GM13977 (cell line): ENCODE measurements at places on chromosomes 3 and 15.

GRCh38 chr3:113754494-113755159 is 7.8 kb downstream of the ATP6V1A start:
- peak; percentile 23 for DNase-seq

GRCh38 chr3:150242220-150242936 is 165.7 kb upstream of the TSC22D2 start:
- DNase-seq, result no peak

DNA sequence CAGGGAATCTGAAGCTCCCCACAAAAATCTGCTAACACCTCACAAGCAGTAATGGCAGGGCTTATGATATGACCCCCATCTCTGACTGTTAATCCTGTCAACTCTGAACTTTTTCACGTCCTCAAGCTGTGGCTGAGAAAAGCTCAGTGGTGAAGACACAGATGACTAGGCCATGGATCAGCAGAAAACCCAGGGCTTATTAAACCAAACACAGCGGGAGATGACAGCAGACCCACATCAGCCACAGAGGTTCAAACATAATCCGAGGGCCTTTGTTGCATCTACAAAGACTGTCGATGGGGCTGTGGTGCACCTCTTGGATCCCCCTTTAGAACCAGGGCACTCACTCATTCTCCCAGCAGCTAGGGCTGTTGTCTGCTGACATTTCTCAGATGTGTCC is 50.4 kb downstream of the GLB1 start:
- no peak for DNase-seq

DNA sequence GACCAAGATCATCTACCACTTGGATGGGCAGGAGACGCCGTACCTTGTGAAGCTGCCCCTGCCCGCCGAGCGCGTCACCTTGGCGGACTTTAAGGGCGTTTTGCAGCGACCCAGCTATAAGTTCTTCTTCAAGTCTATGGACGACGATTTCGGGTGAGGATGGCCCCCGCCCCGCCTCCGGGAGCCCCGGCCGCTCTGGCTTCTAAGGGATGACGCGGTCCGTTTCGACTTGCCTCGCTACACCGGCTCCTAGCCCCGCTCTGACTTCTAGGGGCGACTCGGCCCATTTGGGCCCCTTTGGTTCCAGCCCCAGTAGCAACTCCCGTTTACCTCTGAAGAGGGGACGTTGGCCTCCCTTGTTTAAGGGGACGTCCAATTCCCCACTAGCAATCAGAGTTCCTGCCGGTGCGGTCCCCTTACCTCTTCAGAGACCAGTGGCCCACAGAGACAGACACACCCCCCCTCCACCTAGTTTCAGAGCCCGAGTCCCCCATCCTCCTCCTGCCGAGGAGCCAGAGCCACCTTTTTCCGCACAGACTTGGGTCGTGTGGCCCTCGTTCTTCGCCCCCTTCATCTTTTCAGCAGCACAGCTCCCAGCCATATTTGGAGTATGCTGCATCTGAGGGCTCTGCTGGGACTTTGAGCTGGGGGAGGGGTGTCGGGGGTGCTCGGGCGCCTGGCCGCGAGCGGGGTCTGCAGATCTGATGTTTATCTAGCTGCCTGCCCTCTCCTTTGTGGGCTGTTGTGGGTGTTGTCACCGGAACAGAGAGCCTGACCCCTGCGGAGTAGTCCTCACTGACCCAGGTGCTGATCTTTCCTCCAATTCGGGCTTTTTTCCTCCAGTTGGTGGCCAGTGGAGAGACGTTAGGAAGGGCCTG is 706 bp downstream of the DVL3 start:
- peak; percentile 65 for DNase-seq

GRCh38 chr3:69888943-69889315 is 110.6 kb upstream of the SAMMSON start:
- DNase-seq, result no peak

DNA sequence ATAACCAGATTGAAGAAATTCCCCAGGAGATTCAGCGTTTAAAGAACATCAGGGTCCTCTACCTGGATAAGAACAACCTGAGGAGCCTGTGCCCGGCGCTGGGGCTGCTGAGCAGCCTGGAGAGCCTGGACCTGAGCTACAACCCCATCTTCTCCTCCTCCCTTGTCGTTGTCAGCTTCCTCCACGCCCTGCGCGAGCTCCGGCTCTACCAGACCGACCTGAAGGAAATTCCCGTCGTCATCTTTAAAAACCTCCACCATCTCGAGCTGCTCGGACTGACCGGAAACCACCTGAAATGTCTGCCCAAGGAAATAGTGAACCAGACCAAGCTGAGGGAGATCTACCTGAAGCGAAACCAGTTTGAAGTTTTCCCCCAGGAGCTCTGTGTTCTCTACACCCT is 9.4 kb upstream of the LRRC34 start:
- DNase-seq, result no peak

DNA sequence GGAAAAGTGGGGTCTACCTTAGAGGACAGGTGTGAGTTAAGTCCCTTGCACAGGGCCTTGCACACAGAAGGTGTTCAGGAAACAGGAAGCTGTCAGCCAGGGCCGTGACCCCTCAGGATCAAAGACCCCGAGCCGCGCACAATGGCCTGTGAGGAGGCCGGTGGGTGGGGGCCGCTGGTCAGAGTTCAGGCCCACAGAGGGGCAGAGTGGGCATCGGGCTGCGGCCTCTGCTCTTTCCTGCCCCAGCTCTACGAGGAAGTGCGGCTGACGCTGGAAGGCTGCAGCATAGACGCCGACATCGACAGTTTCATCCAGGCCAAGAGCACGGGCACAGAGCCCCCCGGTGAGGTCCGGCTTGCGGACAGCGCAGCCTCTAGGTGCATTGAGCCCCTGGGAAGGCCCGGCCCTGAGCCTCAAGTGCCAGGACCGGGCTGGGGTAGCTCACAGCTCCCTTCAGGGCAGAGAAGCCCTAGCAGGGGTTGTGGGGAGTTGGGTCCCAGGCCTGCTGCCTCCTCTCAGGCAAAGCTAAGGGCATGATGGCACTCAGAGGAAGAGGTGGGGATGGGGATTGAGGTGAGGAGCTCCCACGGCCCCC is 37.2 kb downstream of the PSTPIP1 start:
- DNase-seq, result no peak

DNA sequence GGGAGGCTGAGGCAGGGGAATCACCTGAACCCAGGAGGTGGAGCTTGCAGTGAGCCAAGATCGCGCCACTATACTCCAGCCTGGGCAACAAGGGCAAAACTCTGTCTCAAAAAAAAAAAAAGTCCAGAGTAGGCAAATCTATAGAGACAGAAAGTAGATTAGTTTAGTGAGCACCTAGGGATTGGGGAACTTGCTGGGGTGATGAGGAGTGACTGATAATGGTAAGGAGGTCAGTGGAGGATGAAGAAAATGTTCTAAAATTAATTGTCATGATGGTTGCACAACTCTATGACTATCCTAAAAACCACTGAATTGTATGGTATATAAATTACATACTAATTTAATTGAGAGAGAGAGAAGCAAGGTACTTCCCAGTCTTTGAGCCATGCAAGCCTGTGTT is 27.8 kb upstream of the LYZL4 start:
- no peak for DNase-seq

DNA sequence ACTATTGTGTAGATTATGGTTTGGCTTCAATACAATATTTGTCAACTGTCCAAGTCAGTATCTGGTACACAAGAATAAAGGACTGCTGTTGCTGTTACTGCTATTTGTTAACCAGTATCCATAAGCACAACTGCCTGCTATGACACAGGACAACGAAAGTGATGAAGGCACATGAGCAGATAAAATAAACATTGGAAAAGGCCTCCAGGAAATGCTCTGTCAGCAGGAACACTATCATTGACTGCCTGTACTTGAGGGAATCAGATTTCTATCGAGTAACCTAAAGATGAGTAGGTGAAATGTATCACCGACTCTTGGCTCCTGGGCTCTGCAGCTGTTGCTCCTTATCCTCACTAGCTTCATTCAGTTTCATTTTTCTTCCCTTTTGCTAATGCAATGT is 56.5 kb downstream of the FMN1 start:
- DNase-seq, result no peak

DNA sequence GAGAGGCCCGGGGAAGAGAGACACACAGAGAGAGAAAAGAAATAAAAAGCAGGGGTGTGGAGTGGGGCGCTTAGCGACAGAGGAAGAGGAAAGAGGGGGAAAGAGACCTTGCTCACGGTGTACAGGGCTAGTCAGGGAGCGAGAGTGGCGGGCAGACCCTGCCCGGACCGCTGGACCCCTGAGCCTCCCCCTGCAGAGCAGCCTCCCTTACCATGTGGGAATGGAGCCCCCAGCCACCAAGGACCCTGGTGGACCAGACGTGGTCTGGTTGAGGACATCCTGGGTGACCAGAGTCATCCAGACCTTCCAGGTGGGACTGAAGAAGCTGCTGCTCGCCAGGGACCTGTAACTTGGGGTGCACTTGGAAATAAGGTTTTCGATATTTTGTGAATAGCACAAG is 129.6 kb downstream of the CHSY1 start:
- no peak for DNase-seq

- DNase-seq, result no peak
Observed at GRCh38 chr3:186683979-186684378, 18.2 kb downstream of the HRG start.

GRCh38 chr3:151169262-151169947 is 33.6 kb downstream of the GPR171 start:
- DNase-seq, result peak; percentile 13

DNA sequence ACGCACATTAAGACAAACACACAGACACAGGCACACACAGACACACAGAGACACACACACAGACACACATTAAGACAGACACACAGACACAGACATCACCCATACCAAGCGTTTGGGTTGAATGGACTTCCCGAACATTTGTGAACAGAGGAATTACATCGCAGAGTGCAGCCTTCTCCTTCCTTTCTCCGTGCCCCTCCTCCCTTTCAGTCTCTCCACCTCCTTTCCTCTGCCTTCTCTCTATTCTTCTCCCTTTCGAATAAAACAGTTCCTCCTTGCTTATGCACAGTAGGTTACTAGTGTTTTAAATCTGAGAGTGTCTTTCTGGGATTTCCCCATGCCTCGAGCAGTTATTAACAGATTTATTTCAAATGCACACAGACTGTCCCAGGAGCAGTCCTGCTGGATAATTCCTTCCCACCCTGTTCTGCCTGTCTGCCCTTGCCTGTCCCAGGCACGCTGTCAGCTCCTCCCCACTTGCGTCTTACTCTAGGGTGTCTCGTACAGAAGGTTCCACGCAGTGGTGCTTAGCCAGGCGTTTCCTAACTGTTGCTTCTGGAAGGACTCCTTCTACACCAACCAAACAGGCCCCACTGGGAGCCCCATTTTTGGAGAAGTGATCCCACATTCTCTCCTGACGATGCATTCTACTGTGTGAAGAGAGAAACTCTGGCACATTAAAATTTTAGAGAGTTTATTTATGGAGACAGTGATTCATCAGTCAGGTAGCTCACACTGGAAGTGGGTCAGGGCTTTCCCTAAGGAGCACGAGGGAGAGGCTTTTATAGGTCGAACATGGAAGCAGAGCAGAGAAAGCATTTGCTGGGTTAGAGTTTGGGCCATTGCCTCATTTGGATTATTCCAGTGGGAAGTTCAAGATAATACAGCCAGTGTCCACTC is 163.8 kb downstream of the SV2B start:
- DNase-seq, result no peak

DNA sequence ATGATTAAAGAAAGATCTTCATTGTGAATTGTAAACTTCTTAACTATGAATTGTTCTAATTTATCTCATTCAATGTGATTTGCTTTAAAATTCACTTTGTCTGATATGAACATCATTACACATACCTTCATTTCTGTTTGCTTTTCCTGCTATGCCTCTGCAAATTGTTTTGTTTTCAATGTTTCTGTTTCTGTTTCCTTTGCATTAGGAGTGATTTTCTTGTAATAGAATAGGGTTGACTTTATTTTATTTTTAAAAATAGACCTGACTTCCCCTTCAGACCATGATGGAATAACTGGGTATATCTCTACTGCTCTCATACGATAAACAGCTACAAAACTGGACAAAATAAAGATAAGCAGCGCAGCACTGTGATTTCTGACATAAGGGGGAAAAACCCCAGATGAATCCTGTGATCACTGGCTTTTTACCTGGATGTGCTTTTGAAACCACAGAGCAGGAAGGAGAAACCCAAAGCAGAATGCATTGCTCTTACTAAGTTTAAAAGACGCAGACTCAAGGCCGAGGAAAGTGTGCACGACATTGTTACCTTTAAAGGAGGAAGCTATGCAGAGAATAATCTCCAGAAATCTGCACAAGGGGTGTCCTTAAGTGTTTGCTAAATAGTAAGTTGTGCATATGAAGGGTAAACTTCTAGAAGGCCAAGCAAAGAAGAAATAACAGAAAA is 420.2 kb downstream of the TBC1D5 start:
- peak; percentile 15 for DNase-seq

DNA sequence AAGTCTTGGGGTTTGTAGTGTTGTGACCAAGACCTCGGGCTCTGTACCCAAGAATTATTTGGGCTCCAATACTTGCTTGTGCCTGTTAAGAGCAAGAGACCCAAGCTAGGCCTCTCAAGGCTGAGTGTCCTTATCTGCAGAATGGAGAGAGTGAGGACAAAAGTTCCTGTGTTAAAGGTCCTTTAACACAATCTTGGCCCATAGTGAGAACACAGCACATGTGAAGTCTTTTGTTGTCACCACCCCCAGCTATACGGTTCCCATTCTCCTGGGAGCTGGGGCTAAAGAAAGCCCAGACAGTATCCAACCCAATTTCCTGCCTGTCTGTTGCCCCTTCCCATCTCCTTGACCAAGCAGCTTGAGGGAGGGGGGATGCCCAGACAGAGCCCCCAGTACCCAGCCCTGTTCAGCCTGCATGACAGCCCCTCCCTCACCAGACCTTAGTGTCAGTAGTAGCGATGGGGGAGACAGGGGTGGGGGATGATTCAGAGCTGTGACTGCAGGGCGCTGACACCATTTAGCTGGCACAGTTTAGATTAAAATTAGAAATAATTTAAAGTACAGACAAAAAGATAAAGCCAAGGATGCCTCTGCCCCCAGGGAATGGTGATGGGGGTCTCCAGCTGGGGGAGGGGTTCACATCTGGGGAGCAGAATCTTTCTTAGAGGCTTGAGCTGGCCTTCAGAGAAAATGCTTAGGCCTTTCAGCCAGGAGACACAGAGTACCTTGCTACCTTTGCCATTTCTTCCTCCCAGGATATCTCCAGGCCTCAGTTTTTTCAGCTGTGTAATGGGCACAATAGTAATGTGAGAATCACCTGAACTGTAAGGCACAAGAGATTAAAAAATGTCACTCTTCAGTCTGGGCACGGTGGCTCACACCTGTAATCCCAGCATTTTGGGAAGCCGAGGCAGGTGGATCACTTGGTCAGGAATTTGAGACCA is 2.7 kb downstream of the PRKCD start:
- no peak for DNase-seq

GRCh38 chr3:114464548-114464947 is 170.7 kb downstream of the TIGIT start:
- DNase-seq, result peak; percentile 49
